ENCODE measurements at places on chromosomes 6 and 20.
A peak's percentile ranks its signal among the peaks of the same experiment; 100 is the strongest.

- no peak for DNase-seq
These were observed 39.1 kb upstream of the SIRT5 start for GRCh38 chr6:13535306-13535705.

DNA sequence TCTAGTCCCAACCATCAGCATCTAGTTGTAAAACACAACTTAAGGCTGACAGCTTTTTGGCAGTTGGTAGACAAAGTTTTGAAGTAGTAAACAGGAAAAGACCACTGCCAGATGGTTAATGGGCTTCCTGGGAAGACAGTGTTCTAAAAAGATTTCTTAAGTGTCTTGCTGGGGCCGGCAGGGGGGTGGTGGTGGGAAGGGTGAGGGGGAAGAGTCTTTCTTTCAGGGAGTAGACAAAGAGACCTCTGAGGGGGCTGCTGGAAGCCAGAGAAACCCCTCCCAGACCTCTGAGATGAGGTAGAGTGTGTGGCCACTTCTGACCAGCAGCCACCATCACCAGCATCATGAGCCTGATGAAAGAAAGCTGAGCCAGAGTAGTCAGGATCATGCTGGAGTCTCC lies 784.9 kb downstream of the TENT5A start:
- no peak for DNase-seq

GRCh38 chr20:8474027-8474668 lies 342.1 kb downstream of the PLCB1 start:
- no peak for DNase-seq

- no peak for DNase-seq
These were observed 174.2 kb upstream of the KCNG1 start for GRCh38 chr20:51196991-51197651.

DNA sequence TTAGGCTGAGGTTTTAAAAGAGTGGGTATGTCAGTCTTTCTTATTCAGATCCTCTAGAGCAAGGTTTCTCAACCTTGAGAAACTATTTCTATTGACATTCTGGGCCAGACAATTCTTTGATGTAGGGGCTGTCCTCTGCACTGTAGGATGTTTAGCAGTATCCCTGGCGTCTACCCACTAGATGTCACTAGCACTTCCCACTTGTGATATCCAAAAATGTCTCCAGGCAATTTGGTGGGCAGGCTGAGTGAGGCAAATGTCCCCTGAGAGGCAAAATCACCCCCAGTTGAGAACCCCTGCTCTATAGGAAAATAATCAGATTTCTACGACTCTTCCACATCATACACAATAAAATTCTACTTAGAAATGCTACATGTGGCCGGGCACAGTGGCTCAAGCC lies 7.7 kb upstream of the ZKSCAN8 start:
- peak; percentile 43 for DNase-seq

DNA sequence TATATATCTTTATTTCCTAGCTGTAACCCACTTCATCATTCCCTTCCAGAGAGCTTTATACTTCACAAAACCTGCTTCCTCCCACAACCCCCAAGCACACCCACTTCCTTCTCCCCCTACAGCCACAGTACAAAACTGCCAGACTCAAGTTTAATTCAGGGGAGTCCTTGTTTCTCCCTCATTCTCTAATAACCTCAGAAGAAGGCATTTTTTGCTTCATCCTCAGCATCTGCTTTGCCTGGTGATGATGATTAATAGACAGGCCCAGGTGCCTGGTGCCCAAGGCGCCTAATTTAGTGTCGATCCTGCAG lies 414.3 kb downstream of the KIF16B start:
- no peak for DNase-seq

- no peak for DNase-seq
These were observed 11.5 kb downstream of the TREML4 start for GRCh38 chr6:41239467-41240159.

GRCh38 chr20:63951398-63952209 lies 4.6 kb downstream of the UCKL1 start:
- DNase-seq: no peak

GRCh38 chr20:62908971-62909791 lies 17.1 kb downstream of the DIDO1 start:
- DNase-seq: peak; percentile 18

GRCh38 chr20:33229843-33230242 lies 6.0 kb upstream of the BPIFA1 start:
- DNase-seq: no peak

- DNase-seq: no peak
These were observed 82.2 kb upstream of the PAX1 start for GRCh38 chr20:21623074-21623780.

DNA sequence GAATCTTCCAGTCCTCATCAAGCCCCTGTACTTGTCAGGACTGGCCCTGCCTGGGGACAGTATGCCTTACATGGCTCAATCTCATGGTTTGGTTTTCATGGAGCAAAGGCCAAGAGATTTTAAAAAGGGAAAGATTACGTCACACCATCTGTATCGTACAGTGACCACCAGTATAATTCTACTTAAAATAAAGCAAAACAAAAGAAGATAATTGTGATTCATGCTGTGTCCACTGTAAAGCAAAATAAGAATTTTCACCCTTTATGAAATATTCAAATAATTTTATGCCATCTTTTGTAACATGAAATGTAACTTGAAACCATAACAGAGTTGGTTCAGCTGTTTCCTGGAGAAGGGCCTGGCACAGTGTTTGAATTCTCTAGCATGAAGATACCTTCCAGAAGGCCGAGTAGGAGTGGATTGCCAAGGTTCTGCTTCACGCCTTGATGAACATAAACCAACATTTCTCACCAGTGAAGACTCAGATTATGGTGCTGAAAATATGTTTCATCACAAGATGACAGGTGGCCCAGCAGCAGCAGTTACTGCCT lies 486.5 kb downstream of the RFPL4B start:
- DNase-seq: no peak

DNA sequence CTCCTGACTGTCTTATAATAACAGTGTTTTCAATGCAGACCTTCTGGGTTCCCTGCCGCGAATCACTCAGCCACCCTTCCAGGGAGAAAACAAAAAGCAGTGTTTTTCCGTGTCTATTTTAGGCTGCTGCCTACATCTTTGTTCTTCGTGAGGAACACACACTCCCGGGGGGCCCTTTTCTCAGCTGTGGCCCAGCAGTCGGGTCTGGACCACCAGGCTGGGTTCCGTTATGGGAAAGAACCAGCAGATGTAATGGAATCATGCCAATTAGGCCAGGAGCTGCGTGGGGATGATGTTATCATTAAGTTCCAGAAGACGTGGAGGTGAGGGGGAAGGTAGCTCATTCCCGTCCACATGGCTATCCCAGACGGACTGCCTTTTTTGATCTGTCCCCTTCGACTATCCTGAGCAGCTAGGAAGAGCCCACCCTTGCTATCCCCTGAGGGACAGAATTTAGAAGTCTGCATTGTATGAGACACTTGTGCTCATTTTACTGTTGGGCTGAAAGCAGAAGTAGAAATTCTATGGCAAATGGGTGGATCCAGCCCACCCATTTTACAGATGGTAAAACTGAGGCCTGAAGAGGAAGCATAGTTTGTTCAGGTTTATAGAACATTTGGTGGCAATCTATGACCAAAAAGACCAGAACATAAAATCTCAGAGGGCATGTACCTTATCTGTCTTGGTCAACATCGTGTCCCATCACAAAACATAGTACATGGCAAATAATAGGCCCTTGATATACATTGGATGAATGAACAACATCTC lies 54.5 kb downstream of the KCNB1 start:
- DNase-seq: no peak

DNA sequence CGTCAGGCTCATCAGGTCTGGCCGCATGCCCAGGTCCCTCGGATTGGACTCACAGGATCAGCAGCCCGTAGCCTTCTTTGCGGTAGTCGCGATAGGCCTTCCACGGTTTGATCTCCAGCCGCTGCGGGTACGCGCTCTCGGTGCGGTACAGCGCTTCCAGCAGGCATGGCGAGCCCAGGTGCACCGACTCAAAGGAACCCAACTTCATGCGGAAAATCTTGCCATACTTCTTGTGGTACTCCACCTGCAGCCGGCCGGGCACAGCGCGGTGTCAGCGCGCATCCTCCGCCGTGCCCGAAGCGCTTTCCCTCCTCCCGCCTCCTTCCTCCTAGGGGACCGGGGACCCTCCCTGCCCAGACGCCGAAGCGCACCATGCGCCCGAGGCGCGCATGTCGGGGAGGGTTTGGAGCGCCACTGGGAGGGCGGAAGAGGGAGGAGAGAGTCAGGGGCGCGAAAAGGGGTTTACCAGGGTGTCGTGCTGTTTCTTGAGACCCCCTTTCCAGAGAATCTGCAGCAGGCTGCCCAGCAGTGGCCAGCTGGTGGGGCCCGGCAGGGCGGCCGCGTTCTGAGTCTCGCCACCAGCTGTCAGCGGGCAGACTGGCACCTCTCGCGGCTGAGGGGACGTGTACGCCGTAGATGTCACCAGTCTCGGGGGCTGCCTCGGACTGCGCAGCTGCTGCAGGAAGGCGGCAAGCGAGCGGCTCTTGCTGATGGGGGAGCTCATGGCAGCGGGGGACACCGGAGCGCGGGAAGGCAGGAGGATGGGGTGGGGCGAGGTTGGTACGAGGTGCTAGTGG lies 732 bp downstream of the CYP24A1 start:
- DNase-seq: peak; percentile 54

DNA sequence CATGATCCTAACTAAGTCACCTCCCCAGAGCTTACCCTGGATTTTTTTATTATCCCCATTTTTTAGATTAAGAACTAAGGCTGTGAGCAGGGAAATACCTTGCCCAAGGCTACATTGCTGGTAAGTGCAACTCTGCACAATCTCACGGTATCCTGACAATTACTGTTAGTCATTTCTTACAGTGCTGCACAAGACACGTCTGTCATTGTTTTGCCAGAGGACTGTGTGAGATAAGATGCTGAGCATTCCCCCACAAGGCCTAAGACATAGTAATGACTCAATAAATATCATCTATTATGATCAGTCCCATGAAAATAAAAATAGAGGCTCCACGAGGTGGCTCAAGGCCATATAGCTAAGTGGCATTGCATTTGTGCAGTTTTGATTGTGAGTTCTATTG lies 21.0 kb downstream of the PFDN4 start:
- DNase-seq: no peak

DNA sequence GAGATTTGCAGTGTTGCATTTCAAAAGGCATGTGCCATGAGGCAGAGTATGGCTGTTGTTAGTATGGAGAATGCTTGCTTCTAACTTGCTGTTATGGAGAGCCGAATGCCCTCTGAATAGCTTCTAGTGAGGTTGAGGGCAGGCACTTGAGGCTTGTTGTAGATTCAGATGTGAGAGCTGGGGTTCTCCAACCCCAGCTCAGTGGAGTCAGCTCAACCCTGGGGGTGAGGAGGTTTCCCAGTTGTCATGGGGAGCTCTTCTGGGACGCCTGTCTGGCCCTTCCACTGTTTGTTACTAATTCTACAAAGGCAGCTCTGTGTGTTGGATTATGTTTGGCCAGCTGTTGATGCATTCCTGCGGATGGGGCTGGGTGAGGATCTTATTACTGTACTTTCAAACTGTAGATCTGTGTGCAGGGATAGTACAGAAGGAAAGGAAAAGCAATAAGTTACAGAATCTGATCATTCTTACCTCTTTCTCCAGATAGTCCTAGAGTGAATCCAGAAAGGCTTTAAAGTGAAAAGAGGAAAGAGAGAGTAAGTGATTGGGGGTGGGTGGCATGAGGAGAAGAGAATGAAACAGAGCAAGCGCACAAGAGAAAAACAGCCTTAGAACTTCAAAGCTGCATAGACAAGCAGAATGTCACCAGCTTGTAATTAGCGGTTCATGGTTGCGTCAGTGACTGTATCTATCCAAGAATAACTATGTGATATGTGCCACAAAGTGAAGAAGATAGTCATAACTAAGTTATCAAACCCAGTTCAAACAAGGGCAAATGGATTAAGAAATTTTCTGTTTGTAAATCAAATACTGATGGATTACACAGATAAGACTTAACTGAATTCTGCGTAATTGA lies 148.7 kb downstream of the PRL start:
- peak; percentile 71 for DNase-seq

DNA sequence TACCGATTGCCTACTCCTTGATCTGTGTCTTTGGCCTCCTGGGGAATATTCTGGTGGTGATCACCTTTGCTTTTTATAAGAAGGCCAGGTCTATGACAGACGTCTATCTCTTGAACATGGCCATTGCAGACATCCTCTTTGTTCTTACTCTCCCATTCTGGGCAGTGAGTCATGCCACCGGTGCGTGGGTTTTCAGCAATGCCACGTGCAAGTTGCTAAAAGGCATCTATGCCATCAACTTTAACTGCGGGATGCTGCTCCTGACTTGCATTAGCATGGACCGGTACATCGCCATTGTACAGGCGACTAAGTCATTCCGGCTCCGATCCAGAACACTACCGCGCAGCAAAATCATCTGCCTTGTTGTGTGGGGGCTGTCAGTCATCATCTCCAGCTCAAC lies 13.5 kb downstream of the CCR6 start:
- no peak for DNase-seq

- no peak for DNase-seq
These were observed 459.8 kb upstream of the RUNX2 start for GRCh38 chr6:44868335-44868668.

DNA sequence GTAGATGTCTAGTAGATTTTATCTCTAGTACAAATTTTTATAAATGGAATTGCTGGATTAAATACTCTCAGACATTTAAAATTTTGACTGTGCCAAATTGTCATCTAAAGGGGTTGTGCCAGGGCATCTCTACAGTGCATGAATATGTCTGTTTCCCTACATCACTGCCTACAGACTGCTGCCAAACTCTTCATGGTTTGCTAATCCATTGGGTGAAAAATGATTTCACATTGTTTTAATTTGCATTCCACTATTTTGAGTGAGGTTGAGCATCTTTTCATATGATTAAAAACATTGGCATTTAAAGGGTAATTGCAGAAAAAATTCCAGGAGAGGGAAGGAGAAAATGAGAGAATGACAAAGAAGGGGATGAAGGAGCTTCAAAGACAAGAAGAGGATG lies 267.7 kb upstream of the RNF24 start:
- no peak for DNase-seq

DNA sequence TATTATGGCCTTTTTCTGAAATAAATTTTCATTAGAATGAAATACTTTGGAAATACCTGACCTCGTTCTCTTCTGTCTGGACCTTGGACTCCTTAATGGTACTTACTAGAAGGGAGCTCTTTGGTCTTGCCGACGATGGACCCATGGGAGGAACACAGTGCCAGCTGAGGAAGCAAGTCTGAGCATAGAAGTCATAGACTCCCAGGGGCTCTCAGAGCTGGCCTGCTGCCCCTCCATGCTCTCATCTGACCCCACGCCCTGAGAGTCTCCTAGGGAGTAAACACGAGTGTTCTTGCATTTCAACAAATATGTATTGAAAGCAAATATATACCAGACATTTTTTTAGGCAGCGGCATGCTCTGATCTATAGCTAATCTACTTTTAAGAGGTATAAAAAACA lies 87.8 kb downstream of the PLEKHG1 start:
- no peak for DNase-seq

DNA sequence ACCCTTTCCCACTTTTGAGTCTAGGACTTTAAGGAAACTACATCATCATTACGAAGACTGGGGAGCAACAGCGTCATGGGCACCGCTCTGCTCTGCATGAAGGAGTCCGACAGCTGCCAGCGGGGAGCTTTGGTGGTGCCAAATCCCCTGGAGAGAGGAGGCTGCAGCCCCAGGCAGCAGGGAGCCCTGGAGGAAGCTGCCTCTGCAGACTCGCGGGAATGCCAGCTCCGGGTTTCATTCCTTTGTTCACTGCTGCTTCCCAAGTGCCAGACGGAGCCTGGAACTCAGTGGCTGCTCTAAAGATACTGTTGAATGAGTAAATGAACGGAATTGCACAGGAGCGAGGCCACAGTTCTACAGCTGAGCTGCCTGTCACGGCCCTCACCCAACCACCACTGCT lies 196.5 kb upstream of the THBS2 start:
- DNase-seq: no peak
